ENCODE measurements at places on chromosomes 1 and 21.

DNA sequence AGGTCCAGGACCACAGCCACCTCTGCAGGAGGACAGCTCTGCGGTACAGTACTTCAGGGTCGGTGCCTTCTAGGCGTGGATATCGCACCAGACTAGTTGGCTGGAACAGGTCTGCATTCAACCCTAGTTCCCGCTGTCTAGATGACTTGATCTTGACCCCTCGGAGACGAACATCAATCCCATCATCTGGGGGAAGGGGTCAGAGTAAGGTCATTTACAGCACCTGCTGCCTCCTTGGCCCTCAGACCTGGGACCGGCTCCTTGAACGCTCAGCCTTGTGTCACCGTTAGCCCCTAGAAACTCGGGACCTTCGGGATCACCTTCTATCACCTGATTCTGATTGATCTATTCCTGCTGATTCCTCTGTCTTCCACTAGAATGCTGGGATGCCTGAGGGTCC is 2.6 kb downstream of the HECTD3 start:
- no peak for DNase-seq

GRCh38 chr1:100538913-100539835 is 1.2 kb downstream of the GPR88 start:
- DNase-seq = peak; percentile 41

GRCh38 chr1:202134645-202135172 is 9.8 kb downstream of the ARL8A start:
- DNase-seq = no peak

GRCh38 chr1:8121261-8122159 is 95.4 kb upstream of the ERRFI1 start:
- DNase-seq = no peak

- no peak for DNase-seq
These were observed 2.0 kb downstream of the HES3 start for GRCh38 chr1:6245869-6246496.

DNA sequence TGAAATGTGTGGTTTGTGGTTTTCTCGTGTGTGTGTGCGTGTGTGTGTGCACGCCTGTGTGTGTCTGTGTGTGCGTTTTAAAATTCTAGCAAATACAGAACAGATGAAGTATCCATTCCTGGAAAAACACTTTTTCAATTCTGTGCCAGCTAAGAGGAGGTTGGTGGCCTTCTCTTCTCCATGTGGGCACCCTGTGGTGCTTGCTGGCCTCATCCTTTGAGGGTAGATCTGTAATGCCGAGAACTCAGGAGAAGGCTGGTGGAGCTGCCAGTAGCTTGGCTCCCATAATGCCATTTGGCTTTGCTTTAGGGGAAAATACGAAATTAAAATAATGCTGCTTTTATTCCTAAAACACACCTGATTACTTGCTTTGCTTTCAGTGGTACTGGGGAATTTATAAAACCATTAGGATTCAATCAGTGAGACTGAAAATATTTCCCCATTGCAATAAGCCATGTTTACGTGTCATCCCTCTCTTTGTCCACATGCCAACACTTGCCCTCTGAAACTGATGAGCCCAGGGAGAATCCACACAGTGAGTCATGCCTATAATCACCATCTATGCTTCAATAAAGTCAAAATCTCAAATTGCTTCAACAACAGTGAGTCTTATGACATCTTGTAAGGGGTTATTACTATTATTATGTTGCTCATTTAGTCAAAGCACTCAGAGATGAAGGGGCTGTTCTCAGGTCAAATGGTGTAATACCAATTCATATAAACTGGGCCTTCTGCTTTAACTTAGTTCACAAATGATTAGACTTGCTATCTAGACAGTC is 39.2 kb downstream of the ABCA4 start:
- DNase-seq = peak; percentile 88

GRCh38 chr1:224264321-224264720 is 65.7 kb downstream of the NVL start:
- DNase-seq = no peak

DNA sequence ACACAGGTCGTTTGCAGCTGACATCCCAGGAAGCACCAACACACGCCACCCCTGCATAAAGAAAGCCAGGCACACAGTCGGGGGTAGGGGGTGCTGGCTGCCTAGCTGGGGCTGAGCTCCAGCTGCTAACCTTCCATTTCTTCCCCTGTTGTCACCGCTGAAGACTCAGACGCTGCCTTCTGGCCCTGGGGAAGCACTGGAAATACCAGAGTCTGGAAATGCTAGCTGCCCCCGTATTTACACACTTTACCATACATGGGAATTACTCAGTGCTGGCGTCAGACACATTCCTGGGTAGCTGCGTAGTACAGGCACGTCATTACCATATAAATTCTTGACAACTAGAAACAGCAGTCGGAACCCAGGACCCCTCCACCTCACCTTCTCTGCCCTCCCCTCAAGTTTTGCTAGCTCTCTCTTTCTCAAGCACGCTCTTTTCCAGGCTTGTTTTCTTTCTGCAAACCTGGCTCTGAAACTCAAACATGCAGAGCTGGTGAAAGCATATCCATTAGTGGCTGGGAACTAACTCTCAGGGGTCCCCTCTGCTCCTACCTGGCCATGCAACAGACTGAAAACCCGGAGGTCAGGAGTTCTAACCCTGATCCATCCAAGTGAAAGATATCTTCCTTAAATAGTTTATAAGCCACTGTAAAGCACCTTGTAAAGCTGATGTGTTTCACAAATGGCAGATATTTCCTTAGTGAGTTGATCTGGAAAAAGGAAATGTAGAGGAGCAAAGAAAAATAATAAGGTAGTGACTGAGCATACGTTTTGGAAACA is 3.3 kb downstream of the CSRP1 start:
- peak; percentile 99 for DNase-seq

DNA sequence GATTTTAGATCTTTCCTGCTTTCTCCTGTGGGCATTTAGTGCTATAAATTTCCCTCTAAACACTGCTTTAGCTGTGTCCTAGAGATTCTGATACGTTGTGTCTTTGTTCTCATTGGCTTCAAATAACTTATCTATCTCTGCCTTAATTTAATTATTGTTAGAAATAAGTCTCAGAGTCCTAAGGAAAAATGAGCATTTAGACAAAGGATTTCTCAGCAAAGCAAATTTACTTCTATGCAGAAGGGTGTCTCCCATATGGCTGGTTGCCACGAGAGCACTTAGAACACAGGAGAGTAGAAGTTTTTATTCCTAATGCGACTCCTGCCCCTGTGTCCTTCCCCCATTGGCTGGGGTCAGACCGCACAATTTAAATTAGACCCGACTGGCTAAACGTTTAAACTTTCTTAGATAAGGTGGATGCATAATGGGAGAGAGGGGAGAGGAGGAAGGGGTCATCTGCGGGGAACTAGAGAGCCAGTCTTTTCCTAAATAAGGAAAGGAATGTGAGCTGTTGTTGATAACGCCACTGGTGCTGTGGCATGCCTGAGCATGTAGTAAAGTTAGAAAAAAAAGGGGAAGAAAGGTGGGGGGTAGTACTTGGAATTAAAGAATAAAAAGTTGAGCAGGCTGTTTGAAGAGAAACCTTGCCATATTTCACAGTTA is 170.2 kb downstream of the DYRK1A start:
- DNase-seq = no peak

DNA sequence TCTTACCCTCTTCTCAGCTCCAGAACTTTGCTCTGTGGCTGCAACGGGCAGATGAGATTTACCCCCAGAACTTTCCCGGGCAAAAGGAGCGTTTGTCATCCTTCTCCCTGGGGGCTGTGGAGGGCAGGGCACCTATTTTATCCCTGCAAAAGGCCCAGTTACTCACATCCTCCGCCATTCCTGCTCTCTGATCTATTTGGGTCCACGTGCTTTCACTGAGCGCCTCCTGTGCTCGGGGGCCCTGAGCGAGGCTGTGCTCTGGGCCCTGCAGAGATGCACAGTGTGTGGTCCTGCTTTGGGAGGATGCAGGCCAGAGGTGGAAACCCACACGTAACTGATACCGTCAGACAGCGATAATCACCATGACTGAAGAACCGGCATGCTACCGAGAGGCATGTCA is 2.4 kb upstream of the CSMD2 start:
- no peak for DNase-seq

DNA sequence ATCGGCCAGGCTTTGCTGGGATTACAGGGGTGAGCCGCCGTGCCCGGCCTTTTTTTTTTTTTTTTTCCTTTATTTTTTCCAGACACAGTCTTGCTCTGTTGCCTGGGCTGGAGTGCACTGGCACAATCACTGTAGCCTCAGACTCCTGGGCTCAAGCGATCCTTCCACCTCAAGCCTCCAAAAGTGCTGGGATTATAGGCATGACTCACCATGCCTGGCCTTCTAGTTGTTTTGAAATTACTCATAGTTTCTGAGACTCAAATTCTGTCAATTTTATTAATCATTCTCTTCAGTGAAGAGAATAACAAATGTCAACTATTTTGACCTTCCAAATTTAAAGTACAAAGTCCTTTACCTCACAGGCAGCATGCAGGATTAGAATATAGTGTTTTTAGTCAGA is 374.5 kb downstream of the PLA2G4A start:
- DNase-seq = peak; percentile 46

DNA sequence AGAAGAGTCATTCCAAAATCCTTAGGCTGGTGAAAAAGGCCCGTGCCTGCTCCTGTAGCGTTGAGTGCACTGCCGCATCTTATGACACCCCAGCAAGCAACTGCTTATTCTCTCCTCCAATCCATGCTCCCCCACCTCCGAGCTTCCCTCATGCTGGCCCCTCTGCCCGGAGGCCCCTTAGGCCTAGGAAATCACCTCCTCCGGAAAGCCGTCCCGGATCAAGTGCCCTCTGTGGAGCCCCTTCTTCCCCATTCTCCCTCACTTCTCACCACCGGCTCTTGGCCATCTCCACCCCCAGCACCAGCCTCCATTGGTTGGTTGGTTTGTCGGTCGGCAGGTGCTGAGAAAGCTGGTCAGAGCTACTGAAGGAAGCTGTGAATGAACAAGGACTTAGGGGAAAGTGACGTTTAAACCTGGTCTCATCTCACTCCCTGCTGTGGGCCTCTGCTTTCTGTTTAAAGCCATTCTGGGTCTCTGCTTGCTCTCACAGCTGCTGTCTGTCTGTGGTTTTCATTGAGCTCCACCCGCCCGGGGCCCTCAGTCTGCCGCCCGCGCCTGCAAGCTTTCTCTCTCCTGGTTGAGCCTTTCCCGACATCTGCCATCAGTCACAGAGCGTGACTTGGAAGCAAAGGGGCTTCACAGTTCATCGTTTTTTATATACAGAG is 122.2 kb downstream of the KCNN3 start:
- no peak for DNase-seq

DNA sequence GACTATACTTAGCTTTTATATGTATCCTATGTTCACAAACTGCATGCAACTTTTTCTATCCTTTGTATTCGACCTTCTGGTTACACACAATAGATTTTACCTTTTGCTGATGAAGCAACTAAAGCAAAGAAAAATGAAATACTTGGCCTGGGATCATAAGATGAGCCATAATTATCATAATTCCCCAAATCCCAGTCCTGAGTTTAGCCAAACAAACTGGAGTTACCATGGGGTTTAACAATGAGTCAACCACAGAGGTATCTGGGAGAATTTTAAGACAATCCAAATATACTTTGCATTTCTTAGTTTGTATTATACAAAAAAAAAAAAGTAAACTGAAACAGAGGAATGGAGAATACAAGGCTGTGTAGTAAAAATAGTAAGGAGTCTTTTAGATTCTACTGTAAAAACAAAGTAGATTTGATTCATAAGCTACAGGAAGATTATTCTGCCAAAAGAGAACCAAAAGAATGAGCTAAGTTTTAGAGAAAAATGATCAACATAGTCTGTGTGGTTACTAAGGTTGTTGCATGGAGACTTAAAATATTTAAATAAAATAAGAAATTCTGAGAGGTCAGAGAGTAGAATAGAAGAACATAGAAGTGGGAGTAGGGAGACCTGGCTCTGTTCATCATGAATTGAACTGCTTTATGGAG is 60.4 kb upstream of the GORAB start:
- no peak for DNase-seq

- DNase-seq = no peak
These were observed 189.1 kb upstream of the C1orf87 start for GRCh38 chr1:60262701-60263100.

DNA sequence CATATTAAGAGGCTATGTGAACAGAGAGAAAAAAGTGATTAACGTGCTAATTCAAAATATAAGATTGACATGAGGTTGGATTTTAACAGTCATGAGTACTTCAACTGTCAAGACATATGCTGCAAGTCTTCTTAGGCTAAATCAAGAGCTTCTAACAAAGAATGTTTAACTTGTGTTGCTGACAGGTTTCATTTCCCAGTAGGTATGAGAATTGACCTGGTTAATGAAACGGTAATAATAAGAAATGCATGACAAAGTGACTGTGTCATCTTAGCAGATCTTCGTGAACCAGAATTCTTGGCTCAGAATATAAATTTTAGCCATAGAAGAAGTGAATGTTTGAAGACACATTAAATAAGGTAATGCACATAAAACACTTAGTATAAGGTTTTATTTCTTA is 132.6 kb upstream of the PTGFR start:
- no peak for DNase-seq

DNA sequence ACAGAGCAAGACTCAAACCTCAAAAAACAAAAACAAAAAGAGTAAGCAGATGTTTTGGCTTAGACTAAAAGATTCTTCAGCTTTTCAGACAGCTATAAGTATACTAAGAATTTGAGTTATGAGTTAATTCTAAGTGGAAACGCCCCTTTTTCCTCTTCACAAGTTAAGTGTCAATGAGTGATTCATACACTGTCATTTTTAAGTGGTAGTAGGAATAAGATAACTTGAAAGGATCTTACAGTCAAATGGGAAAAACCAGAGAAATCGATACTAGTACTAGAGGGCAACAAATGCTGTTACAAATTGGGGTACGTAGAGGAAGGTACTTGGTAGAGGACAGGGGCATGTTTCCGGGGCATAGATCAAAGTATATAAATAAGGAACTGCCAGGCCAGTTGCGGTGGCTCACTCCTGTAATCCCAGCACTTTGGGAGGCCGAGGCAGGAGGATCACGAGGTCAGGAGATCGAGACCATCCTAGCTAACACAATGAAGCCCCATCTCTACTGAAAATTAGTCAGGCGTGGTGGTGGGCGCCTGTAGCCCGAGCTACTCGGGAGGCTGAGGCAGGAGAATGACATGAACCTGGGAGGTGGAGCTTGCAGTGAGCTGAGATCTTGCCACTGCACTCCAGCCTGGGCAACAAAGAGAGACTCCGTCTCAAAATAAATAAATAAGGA is 7.4 kb downstream of the H3-3A start:
- DNase-seq = no peak

DNA sequence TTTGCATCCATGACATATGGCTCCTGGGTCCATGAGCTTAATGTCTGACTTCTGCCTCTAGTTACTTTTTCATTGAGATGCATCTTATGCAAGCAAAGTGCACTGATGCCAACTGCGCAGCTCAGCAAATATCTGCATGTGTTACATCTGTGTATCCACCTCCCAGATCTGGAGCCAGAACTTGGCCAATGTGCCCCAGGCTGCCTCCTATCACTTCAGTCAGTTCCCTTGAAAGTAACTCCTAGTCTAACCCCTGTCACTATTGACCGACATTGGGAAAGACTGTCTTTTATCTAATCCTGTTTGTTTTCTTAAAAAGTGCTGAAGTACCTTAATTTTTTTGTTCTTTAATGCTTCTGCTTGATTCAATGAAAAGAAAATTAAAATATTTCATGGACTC is 19.3 kb upstream of the UBL4B start:
- DNase-seq = no peak

Data from EL (cell line).